Fibroblast of skin of right biceps (primary cell): ENCODE measurements at places on chromosomes 6 and 20.

GRCh38 chr6:28212510-28213212 is 12.4 kb upstream of the ZSCAN9 start:
- peak; percentile 86 for DNase-seq

GRCh38 chr6:115969207-115969929 is 91.3 kb downstream of the FRK start:
- peak; percentile 3 for DNase-seq

DNA sequence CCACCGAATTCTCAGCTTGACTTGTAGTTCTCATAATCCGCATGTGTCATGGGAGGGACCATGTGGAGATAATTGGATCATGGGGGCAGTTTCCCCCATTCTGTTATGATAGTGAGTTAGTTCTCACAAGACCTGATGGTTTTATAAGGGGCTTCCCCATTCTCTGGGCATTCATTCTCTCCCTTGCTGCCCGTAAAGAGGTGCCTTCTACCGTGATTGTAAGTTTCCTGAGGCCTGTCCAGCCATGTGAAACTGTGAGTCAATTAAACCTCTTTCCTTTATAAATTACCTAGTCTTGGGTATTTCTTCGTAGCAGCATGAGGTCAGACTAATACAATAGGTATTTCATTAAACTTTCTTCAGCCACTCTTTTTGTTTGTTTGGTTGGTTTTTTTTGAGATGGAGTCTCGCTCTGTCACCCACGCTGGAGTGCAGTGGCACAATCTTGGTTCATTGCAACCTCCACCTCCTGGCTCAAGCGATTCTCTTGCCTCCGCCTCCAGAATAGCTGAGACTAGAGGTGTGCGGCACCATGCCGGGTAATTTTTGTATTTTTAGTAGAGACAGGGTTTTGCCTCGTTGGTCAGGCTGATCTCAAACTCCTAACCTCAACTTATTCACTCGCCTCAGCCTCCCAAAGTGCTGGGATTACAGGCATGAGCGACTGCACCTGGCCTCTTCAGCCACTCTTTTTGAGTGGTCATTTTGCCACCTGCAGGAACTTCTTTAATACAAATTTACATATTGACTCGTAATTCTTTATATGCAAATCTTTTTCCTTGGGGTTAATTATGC is 36.3 kb downstream of the GSTA2 start:
- DNase-seq = no peak

DNA sequence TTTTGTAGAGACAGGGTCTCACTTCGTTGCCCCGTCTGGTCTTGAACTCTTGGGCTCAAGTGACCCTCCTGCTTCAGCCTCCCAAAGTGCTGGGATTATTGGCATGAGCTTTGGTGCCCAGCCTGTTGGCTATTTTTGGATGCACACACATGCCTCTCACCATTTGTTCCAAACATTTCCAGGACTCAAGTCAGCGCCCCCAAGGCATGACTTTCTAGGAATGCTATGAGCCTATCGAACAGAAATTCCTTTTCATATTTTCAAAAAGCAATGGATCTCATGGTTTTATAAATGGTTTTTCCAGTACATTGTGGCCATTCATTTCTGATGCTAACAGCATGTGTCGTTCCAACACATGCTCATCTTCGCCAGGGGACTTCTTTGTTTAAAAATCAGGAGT is 119.3 kb upstream of the NAA20 start:
- DNase-seq = no peak

- DNase-seq = peak; percentile 6
Observed at GRCh38 chr6:70669133-70669532, 1.4 kb downstream of the SMAP1 start.

DNA sequence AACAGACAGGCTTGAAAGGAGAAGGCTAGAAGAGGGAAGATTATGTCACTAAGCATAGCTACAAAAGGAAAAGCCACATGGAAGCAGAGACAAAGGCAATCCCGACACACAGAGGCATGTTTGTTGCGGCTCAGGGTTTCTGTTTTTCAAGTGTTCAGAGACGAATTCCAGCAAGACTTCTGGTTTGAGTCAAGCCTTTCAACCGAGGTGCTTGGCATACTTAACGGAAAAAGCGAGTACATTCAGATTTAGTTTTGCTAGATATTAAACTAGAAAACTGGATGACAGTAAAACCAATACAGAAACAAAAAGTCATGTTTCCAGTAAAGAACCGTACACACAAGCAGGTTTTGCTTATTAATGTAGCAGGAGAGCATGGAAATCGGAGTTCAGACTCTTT is 27.2 kb downstream of the MCUR1 start:
- DNase-seq = peak; percentile 66

- DNase-seq = peak; percentile 78
Observed at GRCh38 chr20:25233016-25233772, 14.7 kb upstream of the PYGB start.

DNA sequence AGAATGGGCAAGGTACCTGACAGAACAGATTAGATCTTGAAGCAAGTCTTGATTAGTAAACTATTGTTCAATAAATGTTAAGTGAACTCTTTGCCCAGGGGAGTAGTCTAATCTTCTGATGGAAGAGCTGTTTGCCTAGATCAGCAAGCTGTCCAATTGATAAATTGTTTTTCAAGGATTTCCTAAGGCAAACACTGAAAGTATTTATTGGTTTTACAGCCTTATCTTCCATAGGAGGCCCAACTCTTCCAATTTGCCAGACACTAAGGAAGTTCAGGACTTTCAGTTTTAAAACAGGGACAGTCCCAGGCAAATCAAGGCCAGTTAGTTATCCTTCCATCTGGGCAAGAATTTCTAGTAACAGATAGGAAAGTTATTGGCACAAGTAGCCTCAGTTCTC is 1.8 kb upstream of the C6orf163 start:
- DNase-seq = no peak

- DNase-seq = peak; percentile 18
Observed at GRCh38 chr6:3347247-3347646, 88.5 kb downstream of the PSMG4 start.

- DNase-seq = peak; percentile 53
Observed at GRCh38 chr6:5398530-5398929, 137.2 kb downstream of the FARS2 start.

- peak; percentile 33 for DNase-seq
Observed at GRCh38 chr6:33632558-33633039, 11.5 kb downstream of the ITPR3 start.

- DNase-seq = peak; percentile 30
Observed at GRCh38 chr6:30060606-30061091, 416 bp upstream of the POLR1H start.

DNA sequence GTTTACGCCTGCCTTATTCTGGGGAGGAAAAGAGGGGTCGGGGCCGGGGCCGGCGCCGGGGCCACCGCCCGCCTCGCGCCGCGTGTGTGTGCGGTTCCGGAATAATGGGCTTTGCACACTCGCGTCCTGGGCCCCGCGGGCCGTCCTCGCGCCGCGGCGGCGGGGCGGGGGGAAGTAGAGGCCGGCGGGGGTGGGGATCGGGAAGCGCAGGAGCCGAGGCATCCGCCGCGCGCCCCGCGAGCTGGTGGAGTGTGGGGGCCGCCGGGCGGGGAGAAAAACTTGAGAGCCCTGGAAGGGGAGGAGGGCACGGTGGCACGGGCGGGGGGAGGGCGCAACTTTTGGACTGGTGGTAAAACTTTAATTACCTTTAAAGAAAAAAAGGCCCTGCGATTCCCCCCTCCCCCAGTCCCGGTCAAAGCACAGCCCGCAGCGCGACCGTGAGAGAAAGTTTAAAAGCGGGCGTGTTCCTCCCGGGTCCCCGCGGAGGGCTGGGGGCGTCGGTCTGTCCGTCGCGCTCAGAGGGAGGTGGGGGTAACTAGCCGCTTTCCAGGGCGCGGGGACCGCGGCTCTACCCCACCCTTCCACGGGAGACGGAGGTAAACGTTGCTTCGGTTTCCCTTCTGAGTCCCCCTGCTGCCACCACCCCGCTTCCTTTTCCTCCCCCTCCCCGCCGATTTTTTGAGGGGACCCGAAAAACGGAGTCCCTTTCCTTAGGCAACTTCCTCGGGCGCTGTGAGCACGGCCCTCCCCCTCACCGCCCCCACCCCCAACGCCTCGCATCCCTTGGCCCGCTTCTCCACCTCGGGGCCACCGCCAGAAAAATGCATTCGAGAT is 1.9 kb downstream of the L3MBTL3 start:
- DNase-seq = no peak

DNA sequence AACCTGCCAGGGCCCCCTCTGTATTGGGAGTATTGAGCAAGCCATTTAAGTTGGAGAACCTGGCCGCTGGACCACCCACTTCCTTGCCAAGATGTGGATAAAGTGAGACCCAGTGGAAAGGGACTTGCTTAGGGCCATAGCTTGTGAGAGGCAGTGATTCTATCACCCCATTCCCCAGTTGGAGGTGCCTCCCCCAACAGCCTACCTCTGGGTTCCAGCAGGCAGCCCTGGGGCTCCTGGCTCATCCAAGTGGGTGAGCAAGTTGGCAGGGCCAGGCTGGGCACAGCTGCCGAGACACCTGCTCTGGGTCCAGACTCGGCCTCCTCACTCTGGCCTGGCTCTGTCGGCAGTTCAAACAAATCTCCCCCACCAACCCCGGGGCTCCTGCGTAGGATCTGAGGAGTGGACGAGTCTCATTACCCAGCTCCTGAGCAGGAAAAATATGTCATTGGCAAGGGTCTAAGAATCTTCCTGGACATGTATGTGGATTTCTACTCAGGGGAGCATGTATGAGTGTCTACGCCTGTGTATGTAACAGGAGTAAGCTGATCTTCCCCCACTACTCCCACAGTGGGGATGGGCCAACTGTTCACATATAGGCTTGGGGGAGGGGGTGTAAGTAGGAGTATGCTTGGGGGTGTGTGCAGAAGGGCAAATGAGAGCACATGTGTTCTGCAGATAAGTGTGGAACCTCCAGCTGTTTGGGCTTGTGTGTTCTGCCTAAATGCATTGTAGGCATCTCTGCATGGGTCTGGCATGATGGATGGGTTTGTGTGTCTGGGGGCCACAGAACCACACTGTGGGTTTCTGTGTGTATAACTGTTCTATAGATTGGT is 1.9 kb downstream of the ID1 start:
- DNase-seq = peak; percentile 89

DNA sequence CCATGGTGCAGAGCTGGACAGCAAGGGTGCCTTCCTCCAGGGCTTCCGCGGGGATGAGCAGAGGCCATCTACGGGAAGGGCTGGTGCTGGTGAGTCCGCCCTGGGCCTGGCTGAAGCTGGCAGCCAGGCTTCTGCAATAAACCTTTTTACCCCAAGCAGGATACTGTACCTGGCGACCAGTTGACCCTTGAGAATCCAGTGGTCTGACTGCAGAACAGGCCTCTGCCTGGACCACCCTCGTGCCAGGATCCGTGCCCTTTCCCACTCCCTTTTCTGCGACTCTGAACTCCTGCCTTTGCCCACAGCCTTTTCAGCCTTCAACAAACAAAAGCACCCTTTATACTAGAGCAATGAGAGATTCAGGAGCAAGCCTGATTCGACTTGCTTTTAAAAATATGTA is 18.9 kb downstream of the CDH26 start:
- DNase-seq = no peak

DNA sequence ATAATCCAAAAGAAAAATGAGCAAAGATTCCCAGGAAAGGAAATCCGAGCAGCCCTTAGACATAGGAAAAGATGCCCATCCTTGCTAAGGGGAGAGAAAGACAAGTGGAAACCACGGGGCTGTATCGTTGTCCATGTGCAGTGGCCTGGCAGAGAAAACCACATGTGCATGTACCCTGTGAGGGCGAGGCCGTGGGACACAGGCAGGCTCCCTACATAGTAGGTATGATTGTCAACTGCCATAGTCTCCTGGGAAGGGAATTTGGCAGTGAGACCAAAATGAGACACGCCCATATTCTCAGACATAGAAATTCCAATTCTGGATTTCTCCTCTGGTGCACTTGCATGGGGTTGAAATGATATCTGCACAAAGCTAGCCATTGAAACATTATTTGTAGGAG is 169.7 kb upstream of the SALL4 start:
- DNase-seq = no peak

DNA sequence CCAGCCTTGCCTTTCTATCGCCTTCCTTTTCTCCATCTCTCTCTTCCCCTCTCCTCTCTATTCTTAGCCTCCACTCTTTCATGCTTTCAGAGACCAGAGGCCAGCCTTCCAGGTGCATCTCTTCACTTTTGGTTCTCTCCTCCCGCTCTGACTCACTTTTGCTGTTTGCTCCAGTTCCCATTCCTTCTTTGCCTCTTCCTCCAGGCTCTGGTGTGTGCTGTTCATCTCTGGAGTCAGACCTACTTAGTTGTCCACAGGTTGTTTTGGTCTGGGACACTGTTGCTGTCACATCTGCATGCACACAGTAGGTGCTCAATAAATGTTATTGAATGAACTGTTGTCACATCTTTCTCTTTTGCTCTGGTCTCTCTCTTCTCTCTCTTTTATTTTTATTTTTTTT is 1.6 kb upstream of the CDH22 start:
- DNase-seq = no peak

- no peak for DNase-seq
Observed at GRCh38 chr6:13566500-13566899, 7.9 kb upstream of the SIRT5 start.

GRCh38 chr20:19562426-19562825 is 195.6 kb upstream of the RIN2 start:
- DNase-seq = no peak

GRCh38 chr20:6837730-6838129 is 70.2 kb downstream of the BMP2 start:
- no peak for DNase-seq

DNA sequence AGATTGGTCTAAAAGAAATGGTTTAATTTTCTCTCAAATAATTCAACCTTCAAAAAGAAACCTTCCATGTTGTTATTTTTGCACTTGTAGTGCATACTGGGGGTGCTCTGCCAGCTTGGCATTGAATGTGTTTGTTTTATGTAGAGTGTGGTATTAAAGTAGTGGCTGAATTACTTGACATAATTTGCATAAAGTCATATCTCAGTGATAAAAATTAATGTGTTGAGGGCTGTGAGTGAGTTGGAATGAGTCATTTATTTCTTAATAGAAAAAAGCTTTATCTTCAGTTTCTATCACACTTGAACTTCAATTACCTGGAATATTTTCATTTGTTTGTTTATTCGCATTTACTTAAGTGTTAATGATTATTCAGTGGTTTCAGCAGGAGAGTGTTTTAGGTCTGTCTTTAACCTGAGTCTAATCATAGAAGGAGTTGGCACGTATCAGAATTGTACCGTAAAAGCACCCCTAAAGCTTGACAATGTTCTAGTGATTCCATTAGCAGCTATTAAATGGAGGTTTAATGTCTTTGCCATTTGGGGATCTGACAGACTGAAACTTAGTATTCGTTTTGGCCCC is 801.2 kb upstream of the FLRT3 start:
- no peak for DNase-seq

- no peak for DNase-seq
Observed at GRCh38 chr20:7248281-7249201, 481.1 kb downstream of the BMP2 start.
